Omental fat pad (tissue), 4 donors: ENCODE measurements at places on chromosomes 7 and 10. TPM values are rescaled to one million over a fixed set of nuclear protein-coding genes. Genes with fewer than 3 reads are reported as not detected.

- no peak for DNase-seq
Observed at GRCh38 chr10:46025406-46025805, 5.0 kb downstream of the NCOA4 start.

- DNase-seq: no peak
Observed at GRCh38 chr10:85645926-85646711, 720.5 kb downstream of the GRID1 start.

DNA sequence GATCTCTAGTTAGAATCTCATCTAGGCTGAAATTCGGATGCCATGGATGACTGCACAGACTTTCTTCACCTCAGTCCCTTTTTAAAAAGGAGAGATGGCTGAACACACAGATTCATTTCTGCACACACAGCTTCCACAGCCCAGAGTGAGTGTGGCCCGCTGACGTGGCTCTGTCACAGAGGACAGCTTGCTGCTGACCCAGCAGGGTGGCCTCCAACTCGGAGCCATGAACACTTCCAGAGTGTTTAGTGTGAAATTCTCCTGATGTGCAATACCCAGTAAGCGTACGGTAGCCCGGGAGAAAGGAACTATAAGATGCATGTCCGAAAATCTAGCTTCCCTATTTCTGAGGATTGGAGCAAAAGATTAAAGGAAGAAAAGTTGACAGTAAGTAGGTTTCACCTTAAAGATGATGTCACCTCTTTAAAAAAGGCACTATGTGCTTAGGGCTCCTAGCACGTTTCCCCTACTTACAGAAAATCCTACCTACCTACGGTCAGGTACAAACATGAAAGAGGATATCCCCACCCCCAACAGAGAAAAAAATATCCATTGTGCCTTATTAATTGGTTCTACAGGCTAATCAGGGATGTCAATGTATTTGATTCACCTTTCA lies 162.2 kb downstream of the RAPGEF5 start:
- no peak for DNase-seq

DNA sequence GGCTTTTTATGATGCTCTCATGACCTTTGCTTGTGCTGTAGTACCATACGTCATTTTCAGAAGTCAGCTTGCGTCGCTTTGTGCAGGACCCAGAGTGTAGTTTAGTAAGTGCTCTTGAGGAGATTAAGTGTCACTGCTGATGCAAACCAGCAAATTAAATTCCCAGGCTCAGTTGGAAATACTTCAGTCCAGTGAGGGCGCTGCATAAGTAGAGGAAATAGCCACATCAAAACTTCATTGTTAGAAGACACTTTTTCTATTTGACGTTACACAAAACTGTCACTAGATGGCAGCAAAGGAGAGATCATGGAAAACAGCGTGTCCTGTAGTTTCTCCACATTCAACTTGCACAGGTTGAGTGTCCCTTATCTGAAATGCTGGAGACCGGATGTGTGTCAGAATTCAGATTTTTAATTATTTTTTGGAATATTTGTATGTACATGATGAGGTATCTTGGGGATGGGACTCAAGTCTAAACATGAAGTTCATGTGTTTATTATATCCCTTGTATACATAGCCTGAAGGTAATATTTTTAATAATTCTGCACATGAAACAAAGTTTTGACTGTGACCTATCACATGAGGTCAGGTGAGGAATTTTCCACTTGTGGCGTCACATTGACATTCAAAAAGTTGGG lies 7.9 kb downstream of the ZNF22 start:
- no peak for DNase-seq

DNA sequence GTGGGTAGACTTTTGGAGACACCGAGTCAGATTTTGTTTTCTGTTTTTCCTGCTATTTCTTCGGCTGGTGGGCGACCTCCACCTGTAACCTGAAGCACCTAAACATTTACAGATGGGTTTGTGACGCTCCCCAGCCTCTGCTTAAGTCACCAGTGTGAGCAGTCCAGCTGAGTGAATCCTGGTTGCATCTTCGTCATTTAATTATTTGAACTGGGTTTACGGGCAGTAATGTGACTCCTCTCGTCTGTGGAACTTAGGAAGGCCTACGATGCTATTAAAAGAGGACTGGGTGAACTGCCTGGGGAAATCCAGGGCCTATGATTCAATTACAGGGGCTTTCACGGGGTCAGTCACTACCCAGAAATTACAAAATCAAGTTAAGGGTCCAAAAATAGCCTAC lies 52.5 kb downstream of the WNT2 start:
- no peak for DNase-seq

- DNase-seq: no peak
Observed at GRCh38 chr7:46886669-46887374, 695.1 kb downstream of the TNS3 start.

DNA sequence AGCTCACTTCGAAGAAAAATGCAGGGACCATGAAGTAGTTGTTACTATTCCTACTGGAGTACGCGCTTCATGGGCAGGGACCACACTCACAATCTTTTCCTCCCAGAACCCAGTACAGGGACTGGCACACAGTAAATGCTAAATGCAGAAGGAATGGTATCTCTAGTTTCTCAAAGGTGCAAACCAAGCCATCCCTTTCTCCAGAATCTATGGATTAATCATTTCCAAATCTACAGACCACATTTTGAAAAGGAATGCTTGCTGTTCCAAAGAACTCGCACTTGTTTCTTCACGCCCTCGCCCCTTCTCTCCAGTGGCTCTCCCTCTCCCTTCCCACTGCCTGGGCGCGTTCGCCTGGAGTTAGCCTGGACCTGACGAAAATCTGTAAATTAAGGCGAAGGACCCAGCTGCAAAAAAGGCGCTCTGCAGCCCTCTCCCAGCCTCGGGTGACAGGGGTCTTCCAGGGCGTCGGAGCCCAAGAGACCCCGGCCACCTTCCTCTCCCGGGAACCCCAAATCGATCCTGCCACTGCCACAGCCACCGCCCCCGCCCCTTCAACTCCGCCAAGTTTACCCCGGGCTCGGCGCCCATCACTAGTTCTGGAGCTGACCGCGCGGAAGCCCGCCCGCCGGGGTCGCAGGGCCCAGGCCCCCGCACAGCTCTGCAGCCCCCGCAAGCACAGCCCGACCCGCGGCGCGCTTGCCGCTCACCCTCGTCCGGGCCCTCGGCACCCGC lies 527 bp downstream of the PDIA4 start:
- no peak for DNase-seq

DNA sequence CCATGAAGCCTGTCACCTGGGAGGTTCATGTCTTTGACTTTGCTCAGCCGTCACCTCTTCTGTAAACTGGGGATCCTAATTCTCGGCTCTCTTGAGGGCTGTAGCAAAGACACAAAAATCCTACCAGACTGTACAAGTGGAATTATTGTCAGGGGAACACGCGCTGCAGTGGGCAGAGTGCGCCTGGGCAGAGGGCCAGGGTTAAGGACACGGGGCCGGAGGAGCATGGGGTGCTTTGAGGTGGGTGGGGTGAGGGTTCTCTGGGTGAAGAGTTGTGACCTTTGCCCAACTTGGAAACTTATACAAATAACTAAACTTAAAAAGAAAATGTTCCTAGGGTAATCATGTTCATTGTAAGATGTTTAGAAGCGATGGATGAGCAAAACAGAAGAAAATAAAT lies 36.0 kb downstream of the PALD1 start:
- no peak for DNase-seq

GRCh38 chr10:86899132-86899531 lies 58.3 kb downstream of the MMRN2 start:
- no peak for DNase-seq

The ELN gene
- 133 TPM for total RNA-seq

The MYL7 gene
- not detected for total RNA-seq

The LIPN gene
- not detected for total RNA-seq

The C7orf33 gene
- total RNA-seq: not detected

The SDHAF3 gene
- 4.7 TPM for total RNA-seq
